ENCODE measurements at places on chromosomes 13 and 19.

GRCh38 chr19:32415246-32415645, 9.7 kb downstream of the DPY19L3 start:
- no peak for DNase-seq

DNA sequence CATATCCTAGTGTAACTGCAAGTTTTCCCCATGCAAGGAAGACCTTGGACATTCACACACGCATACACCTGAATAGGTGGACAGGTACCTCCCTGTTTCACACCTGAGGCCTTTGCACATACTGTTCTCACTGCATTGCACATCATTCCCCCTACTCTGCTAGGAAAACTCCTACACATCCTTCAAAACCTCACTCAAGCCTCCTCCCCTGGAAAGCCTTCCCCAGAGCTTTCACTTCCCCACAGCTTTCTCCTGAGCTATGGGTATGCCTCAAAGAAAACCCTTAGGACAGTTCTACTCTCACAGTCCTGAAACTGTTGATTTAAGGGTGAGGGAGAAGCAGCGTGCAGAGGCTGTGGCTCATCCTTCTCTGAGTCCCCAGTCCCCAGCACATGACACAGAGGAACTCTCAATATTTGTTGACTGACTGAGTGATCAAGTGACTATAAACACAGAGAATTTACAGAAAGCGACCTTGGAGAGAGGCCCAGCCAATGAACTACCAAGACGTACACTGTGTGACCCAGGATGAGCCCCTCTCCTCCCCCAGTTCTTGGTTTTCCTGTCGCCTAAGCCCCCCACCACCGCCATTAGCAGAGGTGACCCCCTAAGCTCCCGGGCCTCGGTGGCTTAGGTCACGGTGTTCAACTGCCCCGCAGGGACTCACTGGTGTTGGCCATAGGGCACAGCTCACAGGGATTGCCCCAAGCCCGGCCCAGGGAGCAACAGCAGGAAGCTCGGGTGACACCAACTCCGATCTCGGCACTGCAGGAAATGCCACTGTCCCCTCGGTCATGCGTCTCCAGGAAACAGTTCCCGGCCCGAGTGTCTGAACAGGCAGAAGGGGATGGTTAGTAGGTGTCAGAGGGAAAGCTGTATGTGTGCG, 40.6 kb downstream of the FBN3 start:
- DNase-seq, result no peak

GRCh38 chr13:38538422-38538821, 148.5 kb upstream of the FREM2 start:
- no peak for DNase-seq

GRCh38 chr13:26895808-26896466, 135.4 kb upstream of the GPR12 start:
- DNase-seq, result no peak

GRCh38 chr13:112071102-112071722, 4.3 kb downstream of the SOX1 start:
- DNase-seq, result no peak

- DNase-seq, result no peak
Observed at GRCh38 chr13:91154558-91155353, 192.7 kb upstream of the MIR17HG start.

DNA sequence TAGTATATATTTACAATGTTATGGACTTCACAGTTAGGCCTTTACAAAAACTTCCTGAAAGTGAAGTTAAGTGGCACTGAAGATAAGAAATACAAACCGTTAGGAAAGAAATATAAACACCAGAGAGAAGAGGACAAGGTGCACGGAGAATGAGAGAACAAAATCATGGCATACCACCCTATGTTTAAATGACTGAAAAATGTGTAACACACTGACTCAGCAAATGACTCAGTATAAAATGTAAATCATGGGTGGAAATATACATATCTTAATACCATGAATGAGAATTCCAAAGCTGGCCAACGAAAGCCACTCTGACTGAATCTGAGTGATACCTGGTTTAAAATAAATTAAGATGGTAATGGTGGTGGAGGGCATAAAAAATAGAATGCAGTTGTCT, 260.8 kb downstream of the DNAJC15 start:
- no peak for DNase-seq

- DNase-seq, result no peak
Observed at GRCh38 chr13:111335298-111335697, 14.9 kb downstream of the TEX29 start.

- DNase-seq, result no peak
Observed at GRCh38 chr13:36817996-36818803, 822 bp upstream of the RFXAP start.

DNA sequence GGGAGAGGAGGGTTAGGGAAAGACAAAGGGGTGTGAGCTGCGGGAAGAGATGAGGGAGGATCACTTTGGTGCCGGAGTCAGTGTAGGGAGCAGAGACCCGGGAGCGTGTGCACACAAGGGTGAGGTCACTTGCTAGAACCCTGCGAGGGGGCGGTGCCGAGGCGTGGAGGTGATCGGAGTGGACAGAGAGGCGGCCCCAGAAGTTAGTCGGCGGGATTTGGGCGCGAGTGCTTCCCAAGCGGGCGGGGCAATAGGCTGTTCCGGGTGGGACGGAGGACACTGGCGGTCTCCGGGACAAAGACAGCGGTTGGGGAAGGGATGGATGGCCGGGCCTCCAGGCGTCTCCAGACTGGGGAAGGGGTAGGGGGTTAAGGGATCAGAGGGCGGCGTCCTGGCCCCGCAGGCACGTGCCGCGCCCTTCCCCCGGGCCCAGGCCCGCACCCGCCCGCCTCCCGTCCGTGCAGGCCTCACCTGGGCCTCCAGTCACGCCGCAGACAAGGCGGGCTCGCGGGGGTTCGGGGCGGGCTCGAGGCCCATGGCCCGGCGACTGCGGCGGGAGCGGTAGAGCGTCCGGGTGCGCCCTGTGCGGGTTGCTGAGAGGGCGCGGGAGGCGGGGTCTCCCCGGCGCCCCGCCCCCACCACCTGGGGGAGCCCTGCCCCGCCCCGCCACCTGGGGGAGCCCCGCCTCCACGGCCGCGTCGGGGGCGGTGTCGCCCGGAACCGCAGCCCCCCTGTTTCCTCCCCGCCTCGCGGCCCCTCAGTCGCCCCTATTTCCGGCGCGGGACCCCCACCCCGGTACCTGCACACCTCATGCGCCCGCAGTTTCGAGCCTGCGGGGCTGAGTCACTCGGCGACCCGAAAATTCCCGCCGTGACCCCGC, at the start of gene LPAR2:
LPAR2 (minus strand) TSS at position 600 of the 880 bp plus-strand sequence. CDS start 945 bp downstream, outside the sequence.
- peak; percentile 60 for DNase-seq

DNA sequence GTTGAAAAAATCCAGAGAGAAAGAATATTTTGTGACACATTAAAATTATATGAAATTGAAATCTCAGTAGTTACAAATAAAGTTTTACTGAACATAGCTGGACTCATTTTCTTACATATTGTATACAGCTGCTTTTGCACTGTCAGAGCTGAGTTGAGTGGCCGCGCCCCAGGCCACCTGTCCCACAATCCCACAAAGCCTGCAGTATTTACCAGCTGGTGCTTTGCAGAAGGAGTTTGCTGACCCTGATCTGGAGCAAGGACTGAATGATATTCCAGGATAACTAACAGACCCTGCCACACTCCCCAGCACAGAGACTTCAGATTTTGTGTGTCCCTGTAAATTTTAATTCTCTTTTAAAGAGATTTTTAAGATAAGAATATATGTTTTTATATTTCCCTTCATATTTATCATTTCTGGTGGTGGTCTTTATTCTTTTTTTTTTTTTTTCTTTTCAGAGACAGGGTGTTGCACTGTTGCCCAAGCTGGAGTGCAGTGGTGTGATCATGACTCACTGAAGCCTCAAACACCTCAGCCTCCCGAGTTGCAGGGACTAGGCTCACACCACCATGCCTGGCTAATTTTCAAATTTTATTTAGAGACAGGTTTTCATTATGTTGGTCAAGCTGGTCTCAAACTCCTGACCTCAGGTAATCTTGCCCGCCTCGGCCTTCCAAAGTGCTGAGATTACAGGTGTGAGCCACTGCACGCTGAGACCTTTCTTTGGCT, 48.5 kb downstream of the TDRD12 start:
- no peak for DNase-seq

DNA sequence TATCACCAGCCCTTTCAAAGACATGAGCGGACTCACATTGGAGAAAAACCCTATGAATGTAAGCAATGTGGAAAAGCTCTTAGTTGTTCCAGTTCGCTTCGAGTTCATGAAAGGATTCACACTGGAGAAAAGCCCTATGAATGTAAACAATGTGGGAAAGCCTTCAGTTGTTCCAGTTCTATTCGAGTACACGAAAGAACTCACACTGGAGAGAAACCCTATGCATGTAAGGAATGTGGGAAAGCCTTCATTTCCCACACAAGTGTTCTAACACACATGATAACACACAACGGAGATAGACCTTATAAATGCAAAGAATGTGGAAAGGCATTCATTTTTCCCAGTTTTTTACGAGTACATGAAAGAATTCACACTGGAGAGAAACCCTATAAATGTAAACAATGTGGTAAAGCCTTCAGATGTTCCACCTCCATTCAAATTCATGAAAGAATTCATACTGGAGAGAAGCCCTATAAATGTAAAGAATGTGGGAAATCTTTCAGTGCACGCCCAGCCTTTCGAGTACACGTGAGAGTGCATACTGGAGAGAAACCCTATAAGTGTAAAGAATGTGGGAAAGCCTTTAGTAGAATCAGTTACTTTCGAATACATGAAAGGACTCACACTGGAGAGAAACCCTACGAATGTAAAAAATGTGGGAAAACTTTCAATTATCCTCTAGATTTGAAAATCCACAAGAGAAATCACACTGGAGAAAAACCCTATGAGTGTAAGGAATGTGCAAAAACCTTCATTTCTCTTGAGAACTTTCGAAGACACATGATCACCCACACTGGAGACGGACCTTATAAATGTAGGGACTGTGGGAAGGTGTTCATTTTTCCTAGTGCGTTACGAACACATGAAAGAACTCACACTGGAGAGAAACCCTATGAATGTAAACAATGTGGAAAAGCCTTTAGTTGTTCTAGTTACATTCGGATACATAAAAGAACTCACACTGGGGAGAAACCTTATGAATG, 17.6 kb downstream of the ZNF791 start:
- no peak for DNase-seq

DNA sequence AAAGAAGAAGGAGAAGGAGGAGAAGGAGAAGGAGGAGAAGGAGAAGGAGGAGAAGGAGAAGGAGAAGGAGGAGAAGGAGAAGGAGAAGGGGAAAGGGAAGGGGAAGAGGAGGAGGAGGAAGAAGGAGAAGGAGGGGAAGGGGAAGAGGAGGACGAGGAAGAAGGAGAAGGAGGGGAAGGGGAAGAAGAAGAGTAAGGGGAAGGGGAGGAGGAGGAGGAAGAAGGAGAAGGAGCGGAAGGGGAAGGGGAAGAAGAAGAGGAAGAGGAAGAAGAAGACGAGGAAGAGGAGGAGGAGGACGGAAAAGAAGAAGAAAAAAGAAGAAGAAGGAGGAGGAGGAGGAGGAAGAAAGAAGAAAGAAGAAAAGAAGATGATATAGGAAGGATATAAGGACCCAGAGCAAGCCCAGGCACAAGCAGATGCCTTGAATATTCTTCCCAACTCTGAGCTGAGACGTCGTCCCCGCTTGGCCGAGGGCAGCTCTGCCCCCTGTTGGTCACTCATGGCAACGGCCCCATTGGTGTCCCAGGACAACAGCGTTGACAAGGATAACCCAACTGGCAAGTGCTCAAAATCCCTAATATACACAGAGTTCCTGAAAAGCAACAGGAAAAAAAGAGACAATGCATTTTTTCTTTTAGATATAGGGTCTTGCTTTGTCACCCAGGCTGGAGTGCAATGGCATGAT, 30.6 kb upstream of the IGSF23 start:
- no peak for DNase-seq

DNA sequence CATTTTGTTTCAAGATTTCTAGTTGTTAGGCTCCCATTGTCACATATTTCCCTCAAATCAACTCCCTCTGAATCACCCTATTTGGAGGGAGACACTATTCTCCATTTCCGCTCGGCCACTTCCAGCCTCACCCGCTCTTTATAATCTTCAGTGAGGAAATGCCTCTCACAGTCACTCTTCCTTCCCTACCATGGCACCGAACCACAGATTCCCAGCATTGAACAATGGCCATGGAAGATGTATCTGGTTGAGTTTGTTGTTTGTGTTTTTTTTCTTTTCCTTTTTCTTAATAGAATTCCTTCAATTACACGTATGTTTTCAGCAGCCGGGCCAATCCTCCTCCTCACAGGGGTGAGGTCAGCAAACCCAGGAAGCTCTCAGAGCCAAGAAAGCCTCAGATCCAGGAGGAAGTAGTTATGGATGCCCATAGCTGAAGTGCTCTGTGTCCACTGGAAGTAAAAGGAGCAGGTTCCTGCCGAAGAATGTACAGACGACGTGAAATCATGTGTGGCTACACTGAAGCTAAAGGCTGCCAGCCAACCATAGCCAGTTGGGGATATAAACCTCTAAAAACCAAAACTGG, 472.1 kb downstream of the FOXO1 start:
- no peak for DNase-seq

GRCh38 chr19:5774921-5775320, 9.6 kb downstream of the PRR22 start:
- DNase-seq, result no peak

DNA sequence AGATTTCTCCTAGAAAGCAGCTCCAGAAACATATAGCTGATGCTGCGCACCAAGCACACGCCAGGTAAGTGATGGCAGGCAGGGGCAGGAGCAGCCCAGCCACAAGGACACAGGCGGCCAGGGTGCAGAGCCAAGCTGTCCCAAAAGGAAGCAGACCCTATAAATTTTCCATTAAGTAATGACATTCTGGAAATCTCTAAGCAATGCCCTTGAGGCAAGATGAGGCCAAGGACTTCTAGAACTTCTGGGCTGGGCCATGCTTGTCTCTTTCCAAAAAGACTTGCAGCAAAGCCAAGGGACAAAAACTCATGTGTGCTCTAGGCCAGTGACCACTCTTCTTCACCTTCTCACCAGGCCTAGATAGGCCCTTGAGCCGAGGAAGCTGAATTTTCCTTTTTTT, 42.2 kb upstream of the EPHX3 start:
- no peak for DNase-seq

GRCh38 chr13:44854313-44855060, 134.8 kb downstream of the NUFIP1 start:
- DNase-seq, result no peak

DNA sequence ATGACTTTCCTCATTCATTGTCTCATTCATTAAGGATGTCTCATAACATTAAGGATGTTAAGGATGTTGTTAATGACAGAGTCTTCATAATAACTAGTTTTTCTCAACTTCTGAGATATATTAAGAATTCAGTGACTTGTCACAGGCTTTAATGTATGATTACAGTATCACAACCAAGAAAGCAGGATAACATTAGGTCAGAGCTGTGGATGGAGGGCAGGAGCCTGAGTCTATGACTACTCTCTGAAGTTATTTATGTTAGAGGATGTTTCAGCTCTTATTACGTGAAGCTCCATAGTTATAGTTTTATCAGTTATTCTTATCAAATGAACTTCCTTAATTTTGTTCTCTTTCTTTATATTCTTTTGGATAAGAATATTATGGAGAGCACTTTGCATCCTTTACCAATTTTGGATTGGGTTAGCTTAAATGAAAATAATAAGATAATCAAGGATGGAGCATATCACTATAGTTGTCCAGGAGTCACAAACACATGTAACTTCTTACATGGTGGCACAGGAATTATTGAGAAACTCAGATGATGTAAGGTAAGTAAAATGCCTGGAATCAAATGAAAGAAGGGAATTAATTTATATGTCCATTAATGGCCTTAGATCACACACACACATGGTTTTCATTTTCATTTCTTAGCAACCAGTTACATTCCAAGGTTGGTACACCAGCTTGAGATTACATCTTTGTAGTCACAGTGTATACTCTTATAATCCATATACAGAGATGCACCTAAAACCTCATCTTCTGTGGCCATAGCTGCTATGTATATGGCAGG, 57.0 kb downstream of the SLC10A2 start:
- DNase-seq, result no peak

GRCh38 chr19:1082165-1082927, 12.8 kb downstream of the POLR2E start:
- DNase-seq, result no peak

- no peak for DNase-seq
Observed at GRCh38 chr13:101209206-101209893, 207.0 kb downstream of the NALCN start.
